ENCODE measurements at places on chromosomes 11 and 22. TPM values are rescaled to one million over a fixed set of nuclear protein-coding genes. Genes with fewer than 3 reads are reported as not detected.

DNA sequence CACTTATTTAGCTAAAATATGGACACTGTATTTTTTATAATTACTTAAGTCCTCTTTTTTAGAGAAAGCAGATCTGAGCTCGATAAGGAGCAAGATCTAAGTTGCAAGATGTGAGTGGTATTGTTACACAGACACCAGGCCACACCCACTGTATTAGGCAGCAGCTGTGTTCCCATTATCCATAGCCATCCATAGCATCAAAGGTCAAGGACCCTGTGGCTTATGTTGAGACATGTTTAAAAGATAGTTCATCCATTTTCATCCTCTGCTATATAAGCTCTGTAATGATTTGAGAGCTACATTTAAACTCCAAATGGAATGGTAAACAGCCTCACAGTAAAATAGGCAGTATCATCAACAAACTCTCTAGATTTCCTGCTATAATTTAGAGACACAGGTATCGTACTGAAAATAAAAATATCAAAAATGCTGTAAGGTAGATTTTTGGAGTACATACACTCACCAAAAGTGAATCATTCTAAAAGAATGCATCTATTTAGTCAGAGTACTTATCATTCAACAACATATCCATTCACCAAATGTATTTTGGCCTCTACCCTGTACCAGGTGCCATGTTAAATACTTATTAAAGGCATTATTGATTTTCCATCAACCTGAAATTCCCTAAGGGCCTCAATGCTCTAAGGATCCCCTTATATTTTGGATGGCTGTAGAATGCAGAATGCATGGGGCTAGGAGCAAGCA lies 574.0 kb downstream of the LRRC4C start:
- no peak for DNase-seq

GRCh38 chr11:65432686-65433582 lies 10.3 kb downstream of the NEAT1 start:
- DNase-seq = no peak

DNA sequence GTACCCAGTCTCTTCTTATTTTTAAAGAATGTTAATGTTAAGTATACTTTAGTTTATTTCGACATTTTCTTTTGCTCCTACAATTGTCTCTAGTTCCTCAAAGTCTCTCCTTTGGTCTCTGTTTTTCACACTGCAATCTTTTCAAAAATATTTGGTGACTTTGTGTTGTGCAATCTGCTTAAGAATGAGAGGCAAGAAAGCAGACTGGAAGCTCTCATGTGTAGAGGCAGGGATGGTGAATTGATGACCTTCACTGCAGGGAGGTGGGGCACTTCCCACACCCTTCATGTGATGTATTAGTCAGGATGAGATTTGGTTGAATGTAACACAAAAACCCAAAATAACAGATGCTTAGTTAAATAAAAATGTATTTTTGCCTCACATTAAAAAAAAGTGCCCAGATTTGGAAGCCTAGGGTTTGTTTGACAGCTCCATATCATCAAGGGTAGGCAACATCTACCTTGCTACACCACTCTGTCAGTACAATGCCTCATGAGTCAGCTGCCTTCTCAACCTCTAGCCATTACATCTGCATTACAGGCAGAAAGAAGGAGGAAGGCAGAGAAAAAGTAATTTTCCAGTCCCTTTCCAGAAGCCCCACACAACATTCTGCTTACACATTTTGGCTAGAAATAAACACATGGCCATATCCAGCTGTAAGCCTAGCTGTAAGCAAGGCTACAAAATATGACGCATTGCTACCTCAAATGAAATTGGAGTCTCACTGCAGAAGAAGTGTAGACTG lies 3.8 kb upstream of the MMP27 start:
- DNase-seq = no peak

PGR gene
- 0.10 TPM for polyA plus RNA-seq
